NCI-H774 (cell line): ENCODE measurements at places on chromosomes 4 and X.

- no peak for DNase-seq
These were observed 18.6 kb upstream of the TEX13B start for GRCh38 chrX:108000751-108001150.

DNA sequence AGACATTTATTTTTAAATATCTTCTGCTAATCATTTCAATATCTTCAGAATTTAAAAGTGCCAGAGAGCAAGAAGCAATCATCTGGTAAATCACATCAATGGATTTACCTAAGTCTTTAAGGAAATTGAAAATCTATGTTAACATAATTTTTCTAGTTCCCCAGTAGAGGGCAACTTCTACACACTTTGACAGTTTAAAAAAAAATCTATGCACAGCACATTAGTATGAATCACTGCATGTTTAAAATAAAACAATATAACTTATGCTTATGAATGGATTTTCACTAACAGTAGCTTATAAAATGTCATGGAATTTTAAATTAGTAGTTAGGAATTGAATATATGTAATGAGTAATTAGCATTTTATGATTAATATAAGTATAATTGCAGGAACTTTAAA, 126.5 kb downstream of the REELD1 start:
- no peak for DNase-seq

- no peak for DNase-seq
These were observed 105.0 kb downstream of the AREG start for GRCh38 chr4:74549936-74550335.

- no peak for DNase-seq
These were observed 1.5 kb downstream of the TMEM156 start for GRCh38 chr4:39030725-39031124.

DNA sequence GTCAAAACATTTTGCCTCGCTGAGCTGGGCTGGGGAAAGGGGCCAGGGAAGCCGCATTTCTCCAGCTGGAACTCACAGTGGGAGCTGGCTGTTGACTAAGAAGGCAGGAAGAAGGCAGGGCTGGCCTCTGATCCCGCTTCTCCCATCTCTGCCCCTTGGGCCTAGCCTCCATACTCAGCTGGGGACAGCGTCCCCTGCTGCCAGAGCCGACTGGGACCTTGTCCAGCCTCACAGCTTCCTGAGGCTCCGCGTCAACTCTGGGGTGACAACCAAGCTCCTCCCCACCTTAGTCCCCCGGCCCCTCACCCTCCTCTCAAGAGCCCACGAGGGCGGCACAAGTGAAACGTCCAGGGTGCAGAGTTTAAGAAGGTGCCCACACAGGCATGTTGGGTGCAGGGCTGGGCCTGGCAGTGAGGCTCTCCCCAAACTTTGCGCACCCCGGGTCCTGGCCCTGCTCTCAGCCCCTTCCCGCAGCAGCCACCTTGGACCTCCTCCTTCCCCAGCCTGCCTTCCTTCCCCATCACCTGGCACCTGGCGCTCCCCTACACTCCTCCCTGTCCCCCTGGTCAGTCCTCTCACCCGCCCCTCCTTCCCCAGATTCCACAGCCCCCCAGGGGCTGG, 100.8 kb downstream of the PSAPL1 start:
- DNase-seq: no peak

DNA sequence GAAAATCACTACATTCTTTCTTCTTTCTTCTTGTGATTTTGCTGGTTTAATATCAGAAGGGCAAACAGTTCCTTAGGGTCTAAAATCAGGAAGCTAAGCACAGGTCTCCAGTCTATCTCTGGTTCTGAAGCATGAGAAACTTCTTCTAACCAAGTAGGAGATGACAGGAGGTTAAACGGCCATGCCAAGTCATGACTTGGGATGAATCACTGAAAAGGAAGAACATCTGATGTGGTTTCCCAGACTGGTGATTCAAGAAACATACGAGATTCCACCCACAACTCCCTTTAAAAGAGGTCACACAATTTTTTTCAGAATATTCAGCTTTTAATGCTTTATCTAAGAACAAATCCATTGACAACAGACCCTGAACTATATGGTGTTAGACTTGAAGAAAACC, 684.0 kb upstream of the PRKX start:
- DNase-seq: no peak

DNA sequence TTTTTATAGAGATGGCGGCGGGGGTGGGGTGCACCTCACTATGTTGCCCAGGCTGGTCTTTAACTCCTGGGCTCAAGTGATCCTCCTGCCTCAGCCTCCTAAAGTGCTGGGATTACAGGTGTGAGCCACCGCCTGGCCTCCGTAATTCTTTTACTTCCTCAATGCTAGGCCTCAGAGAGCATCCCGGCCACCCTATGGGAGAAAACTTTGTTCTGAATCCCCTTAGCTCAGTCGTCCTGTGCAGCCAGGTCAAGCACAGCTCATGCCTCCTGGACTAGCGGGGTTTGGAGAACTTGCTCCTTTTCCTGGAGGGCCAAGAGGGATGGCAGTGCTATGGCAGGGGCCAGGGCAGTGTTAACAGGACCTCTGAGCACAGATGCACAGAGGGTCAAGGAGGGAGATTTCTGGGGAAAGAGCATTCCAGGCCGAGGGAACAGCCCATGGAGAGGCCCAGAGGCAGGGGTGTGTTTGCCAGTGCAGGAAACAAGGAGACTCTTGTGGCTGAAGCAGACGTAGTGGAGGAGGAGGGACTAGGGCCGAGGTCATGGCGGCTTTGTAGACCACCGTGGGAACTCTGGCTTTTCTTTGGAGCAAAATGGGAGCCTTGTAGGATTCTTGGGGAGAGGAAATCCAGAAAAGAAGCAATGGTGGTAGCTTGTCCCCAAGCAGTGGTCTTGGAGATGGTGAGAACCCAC, 9.8 kb upstream of the TNIP2 start:
- DNase-seq: no peak

DNA sequence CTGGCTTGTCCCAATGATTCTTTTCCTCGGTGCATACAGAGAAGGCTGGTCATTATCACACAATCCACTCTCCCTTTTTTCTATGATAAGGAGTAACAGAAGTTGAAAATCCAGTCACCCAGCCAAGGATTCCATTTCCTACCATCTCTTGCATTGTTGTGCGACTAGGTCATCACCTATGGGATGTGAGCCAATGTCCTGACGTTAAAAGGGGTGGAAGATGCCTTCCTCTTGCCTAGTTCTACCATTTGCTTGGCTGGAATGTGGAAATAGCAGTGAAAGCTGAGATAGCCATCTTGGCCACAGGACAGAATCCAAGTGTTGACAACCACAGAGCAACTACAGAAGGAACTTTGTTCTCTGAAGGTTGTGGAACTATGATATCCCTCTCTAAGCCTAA, 132.2 kb upstream of the KIT start:
- no peak for DNase-seq

GRCh38 chrX:9864011-9864410, 77.8 kb downstream of the SHROOM2 start:
- no peak for DNase-seq

DNA sequence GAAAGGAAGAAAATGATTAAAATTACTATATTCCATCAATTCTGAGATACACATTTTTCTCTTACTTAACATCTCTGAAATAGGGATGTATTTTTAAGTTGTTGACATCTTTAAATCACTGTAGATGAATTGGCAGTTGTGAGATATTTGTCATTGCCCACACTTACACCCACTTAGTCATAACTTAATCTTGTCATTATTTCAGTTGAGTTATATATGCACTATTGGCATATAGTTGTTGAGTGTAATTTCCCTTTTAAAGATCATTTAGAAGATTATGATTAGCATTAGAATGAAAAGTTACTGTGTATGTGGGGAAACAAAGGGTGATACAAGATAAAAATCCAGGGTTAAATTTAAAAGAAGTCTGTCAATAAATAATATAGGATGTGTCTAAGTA, 2.2 kb downstream of the AIMP1 start:
- no peak for DNase-seq

DNA sequence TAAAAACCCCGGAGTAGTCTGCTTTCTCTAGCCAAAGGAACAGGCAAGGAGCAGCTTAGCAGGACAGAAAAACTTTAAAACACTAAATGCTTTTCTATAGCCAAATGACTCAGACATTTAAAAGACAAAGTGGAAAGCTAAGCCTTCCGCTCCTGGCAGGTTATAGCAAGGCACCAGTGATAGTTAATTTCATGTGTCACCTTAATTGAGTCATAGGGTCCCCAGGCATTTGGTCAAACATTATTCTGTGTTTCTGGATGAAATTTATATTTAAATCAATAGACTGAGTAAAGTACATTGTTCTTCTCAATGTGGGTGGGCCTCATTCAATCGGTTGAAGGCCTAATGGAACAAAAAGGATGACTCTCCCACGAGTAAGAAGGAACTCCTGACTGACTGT, 885.7 kb upstream of the ADGRL3 start:
- no peak for DNase-seq

DNA sequence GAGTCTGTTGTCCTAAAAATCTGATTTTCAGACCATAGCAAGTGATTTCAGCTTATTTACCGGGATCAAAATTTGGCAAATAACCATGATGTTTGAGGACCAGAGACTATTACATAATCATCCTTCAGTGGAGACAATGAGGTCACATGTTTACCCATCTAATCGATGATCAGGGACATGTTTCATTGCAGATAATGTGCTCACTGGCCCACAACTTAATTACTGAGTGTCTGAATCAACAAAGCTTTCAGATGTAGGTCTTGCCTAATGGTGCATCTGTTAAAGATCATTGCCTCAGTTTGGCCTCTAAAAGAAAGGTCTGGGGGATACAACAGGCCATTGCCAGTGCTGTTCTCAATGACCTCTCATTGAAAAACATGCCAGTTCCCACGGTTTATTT, 42.8 kb upstream of the KLHL34 start:
- DNase-seq: no peak

DNA sequence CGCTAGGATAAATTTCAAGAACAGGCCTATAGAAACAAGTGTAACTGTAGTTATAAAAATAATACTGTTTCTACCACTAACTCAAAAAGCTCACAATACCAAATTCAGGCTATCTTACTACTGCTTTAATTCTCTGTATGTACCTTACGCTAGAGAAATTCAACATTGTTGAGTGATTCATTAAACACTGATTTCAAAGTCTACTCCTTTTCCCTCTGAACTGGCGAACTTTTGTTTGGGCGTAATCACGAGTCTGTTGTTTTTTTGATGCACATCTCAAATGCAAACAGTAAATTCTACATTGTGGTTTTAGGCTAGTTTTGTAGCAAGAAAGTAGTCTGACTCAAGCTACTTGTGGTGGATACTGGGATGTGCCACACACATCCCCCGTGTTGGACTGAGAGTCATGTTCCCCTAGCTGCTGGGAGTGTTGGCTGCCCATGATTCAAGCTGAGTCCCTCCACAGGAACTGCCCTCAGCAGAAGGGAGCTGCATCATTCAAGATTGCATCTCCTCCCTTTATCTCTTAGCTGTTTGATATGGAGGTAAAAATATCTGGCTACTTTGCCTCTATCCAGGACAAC, 406.1 kb downstream of the RAPGEF2 start:
- no peak for DNase-seq

- no peak for DNase-seq
These were observed 1611.1 kb downstream of the ARAP2 start for GRCh38 chr4:34633241-34633640.

DNA sequence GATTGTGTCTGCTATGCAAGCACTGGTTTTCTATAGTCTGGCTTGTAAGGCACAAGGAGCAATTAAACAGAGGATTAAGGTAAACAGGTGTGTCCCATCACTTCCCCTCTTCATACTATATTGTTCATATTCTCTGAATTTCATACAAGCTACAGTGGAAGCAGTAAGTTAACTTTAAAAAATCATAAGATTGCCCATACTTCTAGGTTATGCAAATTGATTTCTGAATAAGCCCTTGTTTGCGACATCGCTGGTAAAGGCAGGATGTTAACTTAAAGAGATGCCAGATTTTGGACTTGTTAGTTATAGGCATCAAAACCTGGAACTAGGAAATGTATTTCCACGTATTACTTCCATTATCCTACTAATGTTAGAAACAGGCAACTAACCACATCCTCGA, 1.0 kb upstream of the TMEM131L start:
- no peak for DNase-seq

GRCh38 chr4:113339430-113339813, 290.0 kb downstream of the ANK2 start:
- DNase-seq: no peak

DNA sequence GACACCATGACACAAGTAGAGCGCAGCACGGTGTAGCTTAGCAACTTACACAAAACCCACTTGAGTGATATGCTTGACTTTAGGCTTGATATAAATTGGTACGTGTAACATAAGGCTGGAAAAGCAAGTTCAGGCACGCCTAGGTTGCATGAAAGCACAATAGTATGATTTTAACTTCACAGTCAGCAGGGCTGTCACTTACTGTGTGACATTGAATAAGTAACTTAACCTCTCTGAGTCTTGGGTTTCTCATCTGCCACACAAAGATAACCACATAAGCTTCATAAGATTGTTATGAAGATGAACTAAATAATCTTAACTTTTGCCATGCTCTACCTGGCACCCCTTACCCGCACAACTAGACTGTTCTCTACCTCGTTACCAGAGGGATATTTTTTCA, 9.5 kb downstream of the SRD5A3 start:
- no peak for DNase-seq

- DNase-seq: no peak
These were observed 25.0 kb upstream of the PDLIM5 start for GRCh38 chr4:94426783-94427182.

DNA sequence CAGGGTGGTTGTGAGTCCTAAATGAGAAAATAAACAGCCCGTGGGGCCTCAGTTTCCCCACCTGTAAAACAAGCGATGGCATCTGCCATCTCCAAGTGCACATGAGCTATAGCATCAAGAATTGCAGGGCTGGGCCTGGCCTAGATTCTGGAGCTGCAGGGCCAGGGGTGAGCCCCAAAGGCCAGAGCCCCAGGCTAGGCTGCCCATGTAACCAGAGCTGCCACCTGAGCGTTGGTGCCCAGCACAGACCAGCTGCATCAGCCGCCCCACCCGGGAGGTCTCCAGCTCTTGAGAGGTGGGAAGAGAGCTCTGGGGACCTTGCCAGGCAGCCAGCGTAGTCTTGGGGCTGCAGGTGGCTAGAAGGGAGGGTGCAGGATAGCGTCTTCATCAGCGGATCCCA, 27.0 kb upstream of the GPR78 start:
- no peak for DNase-seq

- DNase-seq: no peak
These were observed 453.9 kb upstream of the ZFP42 start for GRCh38 chr4:187541666-187542065.

GRCh38 chr4:150268444-150268843, 190.2 kb downstream of the DCLK2 start:
- no peak for DNase-seq

DNA sequence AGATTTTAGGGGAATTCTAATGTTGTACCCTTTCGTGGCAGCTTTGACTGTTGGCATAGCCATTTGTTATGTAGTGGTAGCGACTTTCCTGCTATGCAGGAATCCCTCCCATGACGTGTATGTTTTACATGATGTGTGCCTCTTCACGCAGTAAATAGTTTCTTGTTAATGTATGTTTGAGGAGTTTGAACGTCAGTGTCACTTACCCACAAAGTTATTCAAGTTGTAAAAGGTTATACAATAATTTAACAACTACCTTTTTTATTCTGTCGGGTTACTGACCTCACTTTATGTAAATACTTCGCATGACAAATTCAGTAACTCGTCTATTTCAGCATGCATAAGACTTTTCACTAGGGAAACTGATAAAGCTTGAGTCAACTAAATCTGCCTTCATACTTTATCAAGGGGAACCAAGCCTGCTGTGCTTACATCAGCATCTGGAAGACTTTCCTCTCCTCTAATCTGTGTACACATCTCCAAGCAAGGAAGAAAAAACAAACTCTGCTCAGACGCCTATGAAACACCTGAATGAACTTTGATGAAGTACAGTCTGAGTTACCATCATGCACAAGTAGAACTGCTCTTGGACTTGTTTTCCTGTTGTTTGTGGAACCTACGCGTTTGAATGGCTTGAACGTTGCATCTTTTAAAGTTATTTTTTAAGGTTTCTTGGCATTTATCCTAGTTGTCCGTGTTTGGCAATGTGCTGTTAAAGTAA, 61.2 kb downstream of the SLC9A6 start:
- DNase-seq: no peak
